ENCODE measurements at places on chromosomes 3 and 15.

GRCh38 chr3:140051019-140051957 lies 116.3 kb downstream of the CLSTN2 start:
- no peak for DNase-seq

DNA sequence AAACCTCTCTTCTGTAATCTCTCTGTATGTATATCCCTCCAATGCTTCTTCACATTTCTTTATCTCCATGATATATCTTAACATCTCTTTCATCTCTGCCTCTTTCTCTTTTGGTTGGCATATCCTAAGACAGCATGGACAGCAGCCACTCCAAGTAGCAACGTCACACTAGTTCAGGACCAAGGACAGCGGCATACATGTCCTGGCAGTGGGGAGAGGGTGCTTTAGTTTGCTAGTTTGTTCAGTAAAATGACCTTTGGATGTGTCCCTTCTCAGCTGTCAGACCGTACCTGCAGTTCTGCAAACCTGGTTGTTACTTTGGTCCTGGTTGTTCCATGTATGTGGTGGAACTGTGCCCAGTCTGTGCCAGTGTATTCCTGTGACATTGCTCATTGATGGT lies 225.6 kb upstream of the ROPN1 start:
- peak; percentile 29 for DNase-seq

- no peak for DNase-seq
Measured at GRCh38 chr3:133445108-133445507, 45.3 kb downstream of the BFSP2 start.

GRCh38 chr3:98644168-98644567 lies 50.8 kb upstream of the CPOX start:
- no peak for DNase-seq

GRCh38 chr3:46383951-46384330 lies 13.2 kb downstream of the CCR5 start:
- no peak for DNase-seq

- no peak for DNase-seq
Measured at GRCh38 chr15:101497484-101498034, 8.1 kb upstream of the PCSK6 start.

DNA sequence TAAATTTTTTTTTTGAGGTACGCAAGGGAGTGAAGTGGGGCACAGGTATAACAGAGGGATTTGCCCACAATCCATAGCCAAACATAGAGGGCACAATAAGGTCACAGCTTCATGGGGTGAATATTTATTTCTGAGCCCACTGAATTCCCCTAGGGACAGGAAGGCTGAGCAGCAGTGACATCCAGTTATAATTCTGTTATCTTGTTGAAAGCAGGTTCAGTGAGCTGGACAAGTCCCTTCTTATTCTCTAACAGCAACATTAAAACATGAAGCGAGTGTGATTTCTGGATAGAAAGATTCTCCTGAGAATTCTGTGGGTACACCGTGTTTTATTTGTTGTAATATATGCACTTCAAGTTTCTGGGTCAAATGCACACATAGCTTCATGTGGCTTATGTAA lies 538.2 kb downstream of the NAALADL2 start:
- no peak for DNase-seq

- no peak for DNase-seq
Measured at GRCh38 chr3:10788451-10788850, 27.6 kb upstream of the SLC6A11 start.

DNA sequence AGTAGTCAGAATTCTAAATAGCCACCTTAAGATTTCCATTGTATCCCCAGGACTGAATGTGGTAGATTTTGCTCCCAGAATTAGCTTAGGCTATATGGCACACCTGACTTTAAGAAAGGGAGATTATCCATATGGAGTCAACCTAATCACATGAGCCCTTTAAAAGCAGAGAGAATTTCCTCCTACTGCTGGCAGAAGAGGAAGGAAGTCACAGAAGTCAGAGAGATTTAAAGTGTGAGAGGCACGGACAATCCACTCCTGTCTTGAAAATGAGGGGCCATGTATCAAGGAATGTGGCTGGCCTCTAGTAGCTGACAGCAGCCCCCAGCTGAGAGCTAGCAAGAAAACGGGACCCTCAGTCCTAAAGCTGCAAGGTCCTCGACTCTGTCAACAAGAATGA lies 26.8 kb downstream of the LRRC31 start:
- DNase-seq = no peak

DNA sequence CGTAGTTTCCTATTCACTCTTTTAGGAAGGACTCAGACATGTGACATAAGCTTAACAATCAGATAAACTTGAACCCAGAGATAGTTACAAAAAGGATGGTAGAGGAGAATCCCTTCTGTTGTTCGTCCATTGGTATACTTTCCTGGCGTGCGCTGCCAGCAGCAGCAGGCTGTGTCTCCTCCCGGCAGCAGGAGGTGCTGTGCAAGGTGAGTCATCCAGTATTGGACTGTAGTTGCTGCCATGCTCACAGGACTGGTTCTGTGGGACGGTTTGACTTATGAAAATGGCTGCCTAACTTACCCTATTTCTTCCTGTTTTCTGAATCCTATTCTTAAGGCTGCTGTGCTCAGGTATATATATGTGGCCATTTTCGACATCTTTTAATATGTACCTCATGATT lies 253.4 kb upstream of the LRRC3B start:
- no peak for DNase-seq

DNA sequence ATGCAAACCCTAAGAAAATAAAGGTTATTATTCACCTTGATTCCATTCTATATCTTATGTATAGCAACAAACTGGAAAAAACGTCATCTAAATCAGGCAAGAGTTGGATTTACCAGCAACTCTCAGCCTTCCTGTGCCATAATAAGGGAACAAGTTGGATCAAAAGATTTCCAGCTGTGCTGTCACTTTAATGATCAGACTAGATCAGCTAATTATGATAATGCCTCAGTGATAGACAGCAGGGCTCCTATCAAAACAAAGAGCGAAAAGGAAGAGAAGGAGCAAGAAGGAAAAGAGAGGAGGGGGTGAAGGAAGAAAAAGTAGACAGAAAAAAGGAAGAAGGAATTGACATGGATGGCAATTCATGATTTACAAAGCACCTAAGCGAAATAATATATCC lies 36.7 kb upstream of the BCL6 start:
- no peak for DNase-seq

DNA sequence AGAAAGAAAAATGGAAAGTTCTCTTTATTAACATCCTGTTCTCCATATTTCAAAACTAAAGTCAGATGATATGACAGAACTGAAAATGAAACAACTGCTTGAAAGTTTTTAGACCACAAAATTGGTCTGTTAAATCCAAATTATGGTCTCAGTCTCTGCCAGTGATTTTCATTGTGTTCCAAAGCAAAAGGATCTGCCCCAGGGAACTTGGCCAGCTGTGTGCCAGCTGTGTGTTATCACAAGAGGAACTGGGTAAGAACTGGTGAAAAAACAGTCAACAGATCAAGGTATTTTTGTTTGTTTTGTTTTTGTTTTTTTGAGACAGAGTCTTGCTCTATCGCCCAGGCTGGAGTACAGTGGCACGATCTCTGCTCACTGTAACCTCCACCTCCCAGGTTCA lies 323.3 kb downstream of the CTNNB1 start:
- no peak for DNase-seq

- DNase-seq = peak; percentile 39
Measured at GRCh38 chr3:149813367-149814281, 609 bp downstream of the RNF13 start.

DNA sequence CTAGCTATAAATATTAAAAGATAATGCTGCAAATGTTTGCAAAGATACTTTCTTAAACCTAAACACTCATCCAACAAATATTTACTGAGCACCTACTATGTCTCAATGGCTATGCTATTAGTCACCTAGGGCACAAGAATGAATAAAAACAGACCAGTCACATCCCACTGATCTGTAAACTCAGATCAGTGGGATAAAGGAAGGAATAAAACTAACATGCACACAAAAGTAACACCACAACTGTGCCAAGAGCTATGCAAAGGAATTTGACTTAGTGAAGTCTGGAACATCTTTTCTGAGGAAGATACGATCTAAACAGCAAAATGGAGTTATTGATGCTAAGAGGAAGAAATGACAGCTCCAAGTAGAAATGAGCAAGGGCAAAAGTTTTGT lies 56.6 kb downstream of the CBLB start:
- DNase-seq = peak; percentile 90

GRCh38 chr15:91124132-91124531 lies 24.1 kb downstream of the SV2B start:
- DNase-seq = no peak

DNA sequence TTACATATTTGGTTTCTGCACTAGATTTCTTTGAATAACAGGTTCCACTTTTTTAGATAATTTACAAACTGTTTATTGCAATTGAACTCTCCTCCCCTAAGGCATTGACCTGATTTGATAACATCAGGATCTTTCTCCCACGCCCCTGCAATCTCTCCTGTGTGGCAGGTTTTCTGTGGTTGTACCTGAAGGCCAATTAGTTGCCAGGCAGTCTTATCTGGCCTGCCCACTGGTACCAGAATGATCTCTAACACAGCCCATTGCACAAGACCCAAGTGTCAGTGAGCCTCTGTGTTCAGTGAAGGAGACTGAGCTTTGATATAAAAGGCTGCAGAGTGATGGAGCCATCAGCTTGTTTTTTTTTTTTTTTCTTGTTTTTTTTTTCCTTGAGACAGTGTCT lies 3.3 kb downstream of the ACAD9 start:
- DNase-seq = no peak

DNA sequence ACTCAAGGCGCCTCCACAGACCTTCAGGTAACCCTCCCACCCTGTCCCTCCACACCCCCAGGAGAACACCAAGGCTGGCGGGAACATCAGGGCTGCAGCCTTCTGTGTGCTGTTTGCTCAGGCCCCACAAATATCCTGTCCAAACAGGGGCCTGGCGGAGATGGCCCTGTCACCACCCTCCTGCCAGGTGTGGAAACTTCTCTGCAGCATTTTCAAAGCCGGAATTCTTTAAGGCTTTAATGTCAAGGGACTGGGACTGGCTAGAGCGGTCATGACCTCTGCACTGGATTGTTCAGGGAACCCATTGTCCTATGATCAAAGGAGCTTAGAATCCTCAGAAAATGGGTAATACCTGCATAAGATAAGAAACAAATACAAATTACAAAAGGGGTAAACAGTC lies 46.6 kb downstream of the FBLN2 start:
- no peak for DNase-seq

- no peak for DNase-seq
Measured at GRCh38 chr3:99945328-99945995, 127.8 kb downstream of the CMSS1 start.

- DNase-seq = no peak
Measured at GRCh38 chr3:65449841-65450428, 588.8 kb downstream of the MAGI1 start.

DNA sequence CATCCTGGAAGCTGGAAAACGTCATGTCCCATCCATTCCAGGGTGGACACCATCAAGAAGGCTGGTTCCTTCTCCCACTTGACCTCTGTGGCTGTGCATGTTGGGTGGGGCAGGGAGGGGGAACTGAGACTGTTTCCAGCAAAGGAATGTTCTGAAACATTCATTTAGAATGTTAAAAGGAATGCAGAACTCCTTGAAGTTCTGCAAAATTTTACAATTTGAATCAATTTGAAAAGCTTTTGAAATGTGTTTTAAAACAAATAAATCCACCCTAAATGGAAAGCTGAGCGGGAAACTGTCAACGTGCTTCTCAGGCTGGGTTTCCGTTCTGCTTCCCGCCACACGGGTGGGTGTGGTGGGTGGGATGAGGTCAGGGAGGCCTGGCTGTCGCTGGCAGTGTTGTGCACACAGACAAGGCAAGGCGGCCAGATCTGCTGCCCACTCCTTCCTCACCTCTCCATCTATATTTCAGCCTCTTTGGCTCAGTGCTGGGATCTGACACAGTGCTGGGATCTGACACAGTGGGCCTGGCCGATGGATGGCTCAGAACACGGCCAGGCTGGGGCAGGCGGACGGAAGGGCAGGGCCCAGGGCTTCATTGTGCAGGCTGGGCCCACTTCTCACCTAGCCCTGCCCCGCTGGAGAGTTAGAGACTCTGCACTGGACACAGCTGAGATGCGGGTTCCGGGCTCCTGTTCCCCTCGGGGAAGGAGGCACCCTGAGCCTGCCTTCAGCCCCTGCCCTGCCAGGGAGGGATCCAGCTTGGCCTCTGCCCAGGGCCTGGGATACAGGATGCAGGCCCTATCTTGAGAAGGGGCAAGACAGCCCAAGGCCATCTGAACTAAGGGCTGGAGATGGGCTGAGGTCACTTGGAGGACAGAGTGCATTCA lies 110.4 kb downstream of the TMEM266 start:
- no peak for DNase-seq

DNA sequence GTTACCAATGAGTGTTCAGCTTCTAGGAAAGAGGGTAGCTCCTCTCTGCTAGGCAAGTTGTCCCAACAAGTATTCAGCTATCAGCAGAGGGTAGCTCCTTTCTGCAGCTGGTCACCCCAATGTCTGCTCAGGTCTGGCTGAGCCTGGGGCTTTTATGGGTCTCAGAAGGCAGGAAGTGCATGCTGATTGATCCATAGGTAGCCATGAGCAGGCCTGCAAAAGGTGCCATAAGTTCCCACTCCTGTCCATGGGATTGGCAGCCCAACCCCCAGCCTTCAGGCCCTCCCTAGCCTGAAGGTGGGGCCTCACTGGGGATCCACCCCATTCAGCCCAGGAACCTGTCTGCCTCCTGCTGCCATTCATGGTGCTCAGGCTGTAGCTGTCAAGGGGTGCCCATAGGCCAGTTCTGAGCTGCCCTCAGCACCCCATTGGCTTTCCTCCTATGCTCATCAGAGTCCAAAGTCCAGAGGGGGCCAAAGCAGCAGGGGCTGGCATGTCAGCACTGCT lies 34.6 kb upstream of the DNAJC13 start:
- no peak for DNase-seq

- DNase-seq = no peak
Measured at GRCh38 chr3:193831495-193832455, 238.8 kb downstream of the OPA1 start.

GRCh38 chr15:97867870-97868269 lies 92.6 kb upstream of the ARRDC4 start:
- DNase-seq = no peak

- no peak for DNase-seq
Measured at GRCh38 chr3:15512166-15512565, 9.3 kb downstream of the COLQ start.

- no peak for DNase-seq
Measured at GRCh38 chr15:52710050-52710707, 31.0 kb upstream of the ATOSA start.

GRCh38 chr15:93985925-93986324 lies 245.4 kb upstream of the MCTP2 start:
- DNase-seq = no peak

DNA sequence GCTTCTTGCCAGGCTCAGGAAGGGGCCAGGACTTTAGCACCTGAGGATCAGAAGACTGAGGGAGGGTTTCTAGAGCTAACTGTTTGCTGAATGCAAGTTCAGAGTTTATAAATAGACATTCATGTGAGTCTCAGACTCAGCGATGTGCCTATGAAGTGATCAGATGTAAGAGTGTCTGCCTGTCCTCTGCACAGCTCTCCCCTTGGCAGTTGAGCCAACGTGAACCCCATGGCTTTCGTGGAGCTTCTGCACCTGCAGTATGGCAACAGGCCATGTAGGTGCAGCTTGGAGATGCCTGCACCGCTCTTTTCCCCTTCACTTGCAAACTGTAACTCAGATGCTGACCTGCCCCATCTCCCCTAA lies 141.9 kb downstream of the CHDH start:
- no peak for DNase-seq

- no peak for DNase-seq
Measured at GRCh38 chr3:171556148-171556547, 95.9 kb upstream of the TNIK start.

All from HCEC 1CT (cell line).